ENCODE measurements at places on chromosomes 4 and X.

DNA sequence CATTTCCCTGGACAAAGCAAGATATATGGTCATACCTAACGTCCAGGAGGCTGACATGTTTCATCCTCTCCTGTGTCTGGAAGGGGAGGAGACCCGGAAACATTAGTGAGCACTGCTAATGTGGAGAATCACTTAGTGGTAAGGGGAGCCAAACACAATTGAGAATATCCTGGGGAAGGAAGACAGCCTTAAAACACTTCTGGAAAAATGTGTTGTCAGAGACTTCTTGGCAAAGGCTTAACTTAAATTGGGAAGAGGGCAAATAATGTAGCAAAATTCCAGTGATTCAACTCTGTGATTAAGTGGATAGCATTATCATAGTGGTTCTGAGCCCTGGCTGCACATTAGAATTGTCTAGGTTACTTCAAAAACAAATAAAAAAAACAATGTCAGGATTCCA lies 39.5 kb downstream of the SPARCL1 start:
- no peak for DNase-seq

GRCh38 chrX:137587151-137587550 lies 21.2 kb downstream of the ZIC3 start:
- no peak for DNase-seq

DNA sequence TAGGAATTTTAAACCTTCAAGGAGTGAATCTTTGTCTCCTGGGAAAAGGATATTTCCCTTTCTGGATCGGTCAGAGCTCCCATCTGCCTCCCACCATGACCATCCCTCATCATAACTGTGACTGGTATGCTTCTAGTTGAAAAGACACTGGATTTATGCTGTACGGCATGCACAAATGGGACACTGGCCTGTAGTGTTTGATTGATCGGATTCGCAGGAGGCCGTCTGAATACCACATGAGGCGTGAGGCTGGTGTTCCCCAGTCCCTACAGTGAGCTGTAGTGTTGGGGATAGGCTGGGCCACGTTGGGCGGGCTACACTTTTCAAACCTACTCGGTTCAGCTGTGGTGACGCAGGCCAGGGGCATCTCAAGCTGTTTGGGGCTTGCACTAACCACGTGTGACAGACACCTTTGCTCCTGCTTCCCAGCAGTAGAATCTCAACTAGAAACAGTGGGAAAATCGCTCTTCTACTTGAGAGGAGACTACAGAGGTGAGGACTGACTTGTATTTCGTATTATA lies 101.8 kb downstream of the MID1IP1 start:
- DNase-seq = no peak

GRCh38 chr4:95426455-95426854 lies 122.3 kb downstream of the UNC5C start:
- no peak for DNase-seq

DNA sequence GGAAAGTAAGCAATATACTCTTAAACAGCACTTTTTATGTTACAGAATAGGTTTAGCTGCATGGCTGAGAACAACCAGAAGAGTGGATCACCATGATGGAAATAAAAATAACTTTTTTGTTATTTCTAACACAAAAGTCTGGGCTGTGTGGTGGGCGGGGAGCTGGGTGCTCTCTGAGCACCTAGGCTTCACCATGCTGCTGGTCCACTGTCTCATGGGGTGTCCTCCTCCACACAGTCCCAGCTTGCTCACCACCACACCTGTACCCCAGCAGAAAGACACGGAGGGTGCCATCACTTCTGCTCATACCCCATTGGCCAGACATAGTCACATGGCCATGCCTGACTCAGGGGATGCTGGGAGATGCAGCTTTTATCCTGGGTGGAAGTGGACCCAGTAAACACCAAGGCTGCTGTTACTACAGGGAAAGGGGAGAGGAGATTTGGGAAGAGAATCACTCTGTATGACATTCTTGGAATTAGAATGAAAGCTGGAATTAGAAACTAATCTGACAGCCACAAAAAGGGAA lies 45.0 kb downstream of the CPZ start:
- no peak for DNase-seq

DNA sequence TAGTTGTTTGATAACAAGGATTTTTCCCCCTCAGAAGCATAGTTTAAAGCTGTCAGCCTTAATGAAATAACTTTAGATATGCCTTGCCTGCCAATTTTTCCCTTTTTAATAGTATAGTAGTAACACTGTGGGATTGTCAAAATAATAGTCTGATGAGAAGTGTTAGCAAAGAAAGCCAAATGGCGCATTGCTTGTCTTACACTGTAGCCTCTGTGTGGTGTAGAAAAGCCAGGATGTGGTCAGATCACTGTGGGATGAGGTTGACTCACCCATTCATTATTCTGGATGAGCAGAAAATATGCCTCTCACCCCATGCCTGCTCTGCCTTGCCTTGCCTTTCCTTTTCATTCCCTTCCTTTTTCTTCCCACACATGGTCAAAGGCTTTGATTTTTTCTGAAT lies 257.8 kb upstream of the NRK start:
- DNase-seq = no peak

- no peak for DNase-seq
These were observed 50.2 kb downstream of the MGST2 start for GRCh38 chr4:139715746-139716391.

- no peak for DNase-seq
These were observed 56.3 kb upstream of the SPRY1 start for GRCh38 chr4:123340381-123340701.

DNA sequence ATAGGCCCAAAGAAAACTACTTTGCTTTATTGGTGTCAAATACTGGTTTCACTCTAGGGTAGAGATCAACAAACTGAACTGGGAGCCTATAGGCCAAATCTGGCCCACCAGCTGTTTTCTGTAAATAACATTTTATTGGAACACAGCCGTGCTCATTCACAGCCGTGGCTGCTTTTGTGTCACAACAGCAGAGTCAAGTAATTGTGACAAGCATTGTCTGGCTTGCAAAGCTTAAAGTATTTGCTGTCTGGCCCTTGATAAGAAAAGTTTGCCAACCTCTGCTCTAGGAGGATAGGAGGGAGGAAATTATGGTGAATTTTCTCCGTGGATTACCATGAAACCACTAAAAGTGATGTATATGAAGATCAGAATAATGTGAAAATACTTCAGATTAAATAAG lies 53.4 kb downstream of the GPAT3 start:
- no peak for DNase-seq

- DNase-seq = no peak
These were observed 11.1 kb downstream of the FABP2 start for GRCh38 chr4:119310826-119311225.

DNA sequence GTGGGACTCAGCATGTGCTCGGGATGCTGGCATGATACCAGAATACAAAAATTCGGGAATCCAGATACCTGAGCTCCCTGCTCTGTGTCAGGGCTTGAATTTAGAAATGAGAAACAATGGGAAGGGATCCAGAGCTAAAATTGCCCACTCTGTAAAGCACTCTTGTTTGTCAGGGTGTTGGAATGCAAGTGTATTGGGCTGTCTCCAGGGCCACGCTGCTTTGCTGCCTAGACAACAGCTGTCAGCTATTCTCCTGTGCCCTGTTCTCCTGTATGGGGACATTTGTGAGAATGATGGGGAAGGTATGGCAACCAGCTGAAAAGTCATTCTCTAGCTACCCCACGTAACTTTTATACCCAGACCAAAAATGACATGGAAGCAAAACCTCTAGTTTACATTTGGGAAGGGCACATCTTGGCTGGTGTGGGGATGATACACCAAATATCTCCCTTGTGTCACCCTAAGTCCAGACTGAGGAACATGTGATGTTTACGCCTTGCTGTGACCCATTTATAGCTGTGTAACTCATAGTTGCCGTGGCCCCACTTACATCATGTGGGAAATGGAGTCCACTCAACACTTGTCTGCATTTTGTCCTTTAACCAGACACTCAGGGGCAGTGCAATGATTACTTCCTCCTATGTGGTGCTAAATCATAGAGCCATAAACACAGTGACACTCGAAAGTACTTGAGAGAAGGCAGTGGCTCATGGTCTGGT lies 46.6 kb downstream of the SMPX start:
- no peak for DNase-seq

DNA sequence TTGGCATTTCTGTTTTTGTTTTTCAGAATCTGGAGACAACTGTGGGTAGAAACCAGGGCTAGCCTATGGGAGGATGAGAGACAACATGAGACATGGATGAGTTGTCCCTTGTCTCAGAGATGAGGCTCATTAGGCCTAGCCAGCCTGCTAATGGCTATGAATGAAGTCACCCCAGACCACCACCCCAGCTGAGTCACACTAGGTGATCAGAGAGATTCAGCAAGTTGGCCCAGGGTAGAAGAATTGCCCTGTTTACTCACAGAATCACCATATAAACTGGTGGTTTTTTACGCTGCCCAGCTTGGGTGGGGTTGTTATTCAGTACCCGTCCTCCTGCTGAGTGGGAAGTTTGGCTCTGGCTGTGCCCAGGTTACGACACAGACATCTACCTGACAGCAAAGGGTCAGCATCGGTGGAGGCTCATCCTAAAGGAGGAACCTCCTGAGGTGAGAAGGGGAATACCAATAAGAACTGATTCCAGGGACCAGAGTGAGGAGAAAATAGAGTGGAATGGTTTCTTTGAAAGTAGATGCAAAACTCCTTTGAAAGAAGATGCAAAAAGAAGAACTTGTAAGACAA lies 17.2 kb upstream of the ARSJ start:
- no peak for DNase-seq

DNA sequence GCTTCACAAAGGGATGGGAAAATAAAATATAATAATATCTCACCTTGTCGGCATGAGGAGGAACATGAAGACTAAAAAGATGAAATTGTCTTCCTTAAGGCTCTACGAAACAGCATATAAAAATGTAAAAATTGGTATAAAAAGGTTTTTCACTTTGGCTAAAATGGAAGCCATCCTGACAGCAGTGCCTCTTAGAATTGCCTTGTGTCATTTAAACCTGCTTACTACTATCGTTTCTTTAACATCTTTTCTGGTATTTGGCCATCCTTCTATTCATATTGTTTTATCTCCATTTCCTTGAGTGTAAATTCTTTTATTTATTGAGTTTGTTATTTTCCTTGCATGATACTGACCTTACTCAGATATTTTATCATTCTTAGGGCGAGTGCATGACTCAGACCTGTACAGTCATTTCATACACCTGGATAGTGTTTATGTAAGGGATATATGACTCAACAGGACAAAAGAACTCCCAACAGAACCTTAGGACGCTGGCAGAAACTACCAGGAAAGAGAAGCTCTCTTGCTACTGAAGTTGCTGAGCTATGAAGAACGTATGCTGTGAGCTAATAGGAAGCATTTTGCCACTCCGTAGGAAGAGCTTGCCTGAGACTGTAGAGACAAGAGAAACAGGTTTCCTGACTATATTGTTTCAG lies 5.8 kb upstream of the CDKN2AIP start:
- no peak for DNase-seq

DNA sequence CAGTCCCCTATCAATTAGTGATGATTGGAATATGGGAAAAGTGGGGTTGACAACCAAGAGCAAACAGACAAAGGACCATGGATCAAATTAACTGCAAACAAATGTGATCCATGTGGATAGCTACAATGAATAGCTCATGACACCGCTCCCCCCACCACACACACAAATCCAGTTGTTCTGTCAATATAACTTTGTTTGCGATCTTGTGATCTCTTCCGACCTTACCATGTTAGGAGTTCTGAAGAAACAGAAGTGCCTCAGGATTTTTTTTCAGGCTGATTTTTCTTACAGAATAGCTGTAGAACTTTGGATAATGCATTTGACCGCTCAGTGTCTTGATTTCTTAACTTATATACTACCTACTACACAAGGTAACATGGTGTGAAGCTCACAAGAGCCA lies 116.6 kb downstream of the SH2D1A start:
- DNase-seq = no peak

DNA sequence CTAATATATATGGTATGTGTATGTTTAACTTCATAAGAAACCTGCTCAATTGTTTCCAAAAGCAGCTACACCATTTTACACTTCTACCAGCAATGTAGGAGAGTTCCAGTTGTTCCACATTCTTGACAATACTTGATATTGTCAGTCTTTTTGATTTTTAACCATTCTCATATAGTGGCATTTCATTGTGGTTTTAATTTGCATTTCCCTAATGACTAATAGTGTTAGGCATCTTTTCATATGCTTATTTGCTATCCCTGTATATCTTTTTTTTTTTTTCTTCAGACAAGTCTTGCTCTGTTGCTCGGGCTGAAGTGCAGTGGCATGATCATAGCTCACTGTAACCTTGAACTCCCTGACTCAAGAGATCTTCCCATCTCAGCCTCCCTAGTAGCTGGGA lies 58.2 kb upstream of the TRIM2 start:
- DNase-seq = no peak

GRCh38 chr4:15063341-15063740 lies 61.1 kb downstream of the CPEB2 start:
- DNase-seq = no peak

- DNase-seq = no peak
These were observed 244.3 kb downstream of the ARHGAP10 start for GRCh38 chr4:147975933-147976928.

Data from CD4-positive, alpha-beta T cell treated with Interleukin-1 beta for 1 hour (primary cell).